Hematopoietic multipotent progenitor cell treated with erythropoietin and hydrocortisone succinate and interleukin-3 and kit ligand, for 8 days (in vitro differentiated cells): ENCODE measurements at places on chromosomes 3 and 15.

GRCh38 chr15:68798346-68799094 lies 22.2 kb downstream of the ANP32A start:
- DNase-seq: no peak

DNA sequence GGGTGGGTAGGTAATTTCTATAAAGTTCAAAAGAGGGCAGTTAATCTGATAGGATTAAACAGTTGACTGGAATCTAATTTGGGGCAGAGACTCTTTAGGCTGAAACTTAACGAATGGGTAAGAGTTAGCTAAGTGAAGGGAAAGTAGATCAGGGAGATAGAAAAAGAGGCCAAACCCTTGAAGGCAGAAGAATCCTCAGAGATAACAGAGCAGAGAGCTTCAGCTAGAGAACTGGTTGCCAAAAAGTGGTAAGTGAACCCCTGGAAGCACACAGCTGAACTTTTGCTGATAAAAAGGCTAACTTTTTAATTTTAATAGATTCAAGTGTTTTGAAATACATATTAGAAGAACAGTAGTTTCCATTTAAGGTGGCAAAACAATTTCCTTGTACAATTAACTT lies 99.2 kb downstream of the FHIT start:
- peak; percentile 94 for DNase-seq

- DNase-seq: no peak
Measured at GRCh38 chr15:76584868-76585575, 248.4 kb downstream of the ISL2 start.

DNA sequence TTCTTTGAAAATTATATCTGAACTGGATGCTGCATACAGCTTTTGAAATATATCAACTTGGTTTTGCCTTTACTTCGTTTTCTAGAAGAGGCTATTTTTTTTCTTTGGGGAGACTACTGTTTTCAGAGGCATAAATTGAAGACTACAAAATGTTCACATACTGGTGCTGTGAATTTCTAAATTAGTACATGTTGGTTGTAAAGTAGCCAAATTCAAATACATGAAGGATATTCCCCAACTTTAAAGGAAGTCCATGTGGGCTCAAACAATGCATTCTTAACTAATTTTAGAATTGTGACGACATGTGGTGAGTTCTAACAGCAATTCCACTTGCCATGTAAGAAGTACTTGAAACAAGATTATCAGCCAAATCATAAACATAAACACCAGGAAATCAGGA lies 295.7 kb downstream of the TUSC7 start:
- no peak for DNase-seq

DNA sequence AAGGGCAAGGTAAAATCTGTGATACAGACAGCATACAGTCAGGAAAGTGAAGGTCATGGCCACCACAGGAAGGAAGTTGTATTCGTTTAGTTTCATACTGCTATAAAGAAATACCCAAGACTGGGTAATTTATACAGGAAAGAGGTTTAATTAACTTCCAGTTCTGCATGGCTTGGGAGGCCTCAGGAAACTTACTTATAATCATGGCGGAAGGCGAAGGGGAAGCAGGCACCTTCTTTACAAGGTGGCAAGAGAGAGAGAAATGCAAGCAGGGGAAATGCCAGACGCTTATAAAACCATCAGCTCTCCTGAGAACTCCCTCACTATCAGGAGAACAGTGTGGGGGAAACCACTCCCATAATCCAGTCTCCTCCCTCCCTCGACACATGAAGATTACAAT lies 353.7 kb upstream of the SEMA6D start:
- no peak for DNase-seq

GRCh38 chr3:40366203-40367162 lies 20.5 kb upstream of the ENTPD3 start:
- DNase-seq: peak; percentile 64

DNA sequence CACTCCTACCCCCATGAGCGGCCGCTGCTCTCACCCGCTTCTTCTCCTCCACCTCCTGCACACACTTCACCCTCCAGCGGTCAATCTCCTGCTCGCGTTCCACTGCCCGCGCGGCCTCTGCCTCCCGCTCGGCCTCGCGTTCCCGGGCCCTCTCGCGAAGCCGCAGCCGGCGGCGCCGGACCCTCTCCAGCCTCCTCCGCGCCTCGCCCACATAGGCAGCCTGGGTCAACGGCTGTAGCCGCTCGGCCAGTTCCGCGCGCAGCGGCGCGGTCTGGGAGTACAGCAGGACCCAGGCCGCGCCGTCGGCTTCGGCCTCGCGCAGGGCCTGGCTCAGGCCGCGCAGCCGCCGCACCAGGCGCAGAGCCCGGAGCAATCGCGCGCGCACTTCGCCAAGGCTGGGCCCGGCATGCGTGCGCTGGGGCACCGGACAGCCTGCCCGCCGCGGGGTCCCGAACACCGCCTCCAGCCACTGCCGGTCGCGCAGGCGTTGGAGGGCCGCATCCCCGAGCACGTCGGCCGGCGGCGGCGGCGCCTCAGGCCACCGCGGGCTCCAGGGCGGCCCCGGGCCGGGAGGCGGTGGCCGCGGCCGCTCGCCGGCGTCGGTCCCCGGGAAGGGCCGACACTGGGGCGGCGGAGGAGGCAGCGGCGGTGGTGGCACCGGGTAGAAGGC lies 595 bp downstream of the PDCD7 start:
- peak; percentile 40 for DNase-seq

- no peak for DNase-seq
Measured at GRCh38 chr3:11168406-11168805, 14.1 kb downstream of the HRH1 start.

DNA sequence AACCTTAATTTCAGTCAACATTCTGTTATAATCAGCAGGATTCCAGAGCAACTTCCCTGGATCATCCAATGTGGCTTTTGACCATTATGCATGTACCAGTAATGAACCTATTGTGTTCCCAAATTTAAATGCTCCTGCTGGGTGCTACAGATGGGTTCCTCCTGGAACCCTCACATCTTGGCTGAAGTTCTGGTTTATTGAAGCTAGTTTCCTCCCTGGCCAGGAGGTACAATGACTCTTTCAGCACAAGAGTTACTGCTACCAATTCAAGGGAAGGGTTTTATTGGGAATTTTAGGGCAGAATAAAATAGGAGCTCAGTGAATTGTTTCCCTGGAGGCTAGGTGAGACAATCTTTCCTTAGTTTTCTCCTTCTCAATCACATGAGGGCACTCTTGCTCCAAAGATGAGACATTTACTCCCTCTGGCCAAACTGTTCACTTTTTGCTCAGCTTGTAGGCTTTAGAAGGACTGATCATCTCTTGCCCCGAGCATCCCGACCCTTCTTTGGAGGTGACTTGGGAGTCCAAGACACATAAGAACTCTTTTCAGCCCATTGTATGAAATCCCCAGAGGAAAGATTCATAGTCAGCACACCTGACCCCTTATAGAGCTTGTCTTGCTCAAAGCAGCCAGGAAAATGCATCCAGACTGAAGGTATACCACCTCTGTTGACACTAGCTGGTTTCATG lies 8.8 kb upstream of the NPHP3 start:
- peak; percentile 50 for DNase-seq
